NCI-H510A (cell line): ENCODE measurements at places on chromosomes 2 and 18.

DNA sequence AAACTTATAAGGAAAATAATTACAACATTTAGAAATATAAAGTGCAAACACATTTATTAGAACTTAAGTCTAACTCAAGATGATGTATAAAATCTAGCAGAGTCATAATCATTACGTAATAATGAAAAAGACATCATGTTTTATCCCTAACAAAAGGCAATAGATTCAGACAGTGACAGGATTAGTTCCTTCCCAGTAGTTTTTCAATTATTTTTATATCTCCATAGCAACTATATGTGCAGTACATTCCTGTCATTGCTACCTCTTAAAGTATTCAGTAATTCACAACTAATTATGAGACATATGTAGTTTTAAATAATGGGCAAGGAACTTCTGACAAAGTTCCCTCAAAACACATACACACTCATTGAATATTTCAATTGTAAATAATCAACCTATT lies 687.9 kb downstream of the CCDC85A start:
- no peak for DNase-seq

GRCh38 chr2:223735659-223736244 lies 101.6 kb downstream of the AP1S3 start:
- no peak for DNase-seq

- DNase-seq = no peak
Observed at GRCh38 chr2:156790343-156791037, 354.3 kb downstream of the GPD2 start.

GRCh38 chr2:61575447-61575859 lies 37.3 kb upstream of the XPO1 start:
- DNase-seq = no peak

DNA sequence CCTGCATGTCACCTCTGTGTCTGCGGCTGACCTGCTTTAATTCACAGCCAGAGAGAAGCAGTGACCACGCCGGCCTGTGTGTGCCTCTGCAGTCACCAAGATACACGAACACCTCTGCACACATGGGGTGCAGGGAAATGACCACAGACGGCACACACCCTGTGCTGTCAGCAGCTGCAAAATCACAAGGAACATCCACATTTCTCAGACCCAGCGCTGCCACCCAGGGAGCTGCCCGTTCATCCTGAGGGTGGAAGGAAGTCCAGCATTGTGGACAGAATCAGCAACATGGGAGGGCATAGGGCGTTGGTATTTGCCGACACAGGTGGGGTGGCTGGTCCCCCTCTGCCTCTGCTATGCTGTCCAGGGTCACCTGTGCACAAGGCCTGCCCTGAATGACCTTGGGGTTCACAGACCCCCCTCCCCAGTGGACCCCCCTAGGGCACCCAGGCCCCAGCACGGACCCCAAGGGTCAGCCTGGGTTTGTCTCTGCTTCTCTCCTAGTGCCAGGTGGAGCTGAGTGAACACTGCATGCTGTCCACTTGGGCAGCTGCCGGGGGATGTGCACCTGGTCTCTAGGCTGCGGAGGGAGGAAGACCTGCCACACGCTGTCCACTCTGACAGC lies 107.4 kb downstream of the PXDN start:
- no peak for DNase-seq

DNA sequence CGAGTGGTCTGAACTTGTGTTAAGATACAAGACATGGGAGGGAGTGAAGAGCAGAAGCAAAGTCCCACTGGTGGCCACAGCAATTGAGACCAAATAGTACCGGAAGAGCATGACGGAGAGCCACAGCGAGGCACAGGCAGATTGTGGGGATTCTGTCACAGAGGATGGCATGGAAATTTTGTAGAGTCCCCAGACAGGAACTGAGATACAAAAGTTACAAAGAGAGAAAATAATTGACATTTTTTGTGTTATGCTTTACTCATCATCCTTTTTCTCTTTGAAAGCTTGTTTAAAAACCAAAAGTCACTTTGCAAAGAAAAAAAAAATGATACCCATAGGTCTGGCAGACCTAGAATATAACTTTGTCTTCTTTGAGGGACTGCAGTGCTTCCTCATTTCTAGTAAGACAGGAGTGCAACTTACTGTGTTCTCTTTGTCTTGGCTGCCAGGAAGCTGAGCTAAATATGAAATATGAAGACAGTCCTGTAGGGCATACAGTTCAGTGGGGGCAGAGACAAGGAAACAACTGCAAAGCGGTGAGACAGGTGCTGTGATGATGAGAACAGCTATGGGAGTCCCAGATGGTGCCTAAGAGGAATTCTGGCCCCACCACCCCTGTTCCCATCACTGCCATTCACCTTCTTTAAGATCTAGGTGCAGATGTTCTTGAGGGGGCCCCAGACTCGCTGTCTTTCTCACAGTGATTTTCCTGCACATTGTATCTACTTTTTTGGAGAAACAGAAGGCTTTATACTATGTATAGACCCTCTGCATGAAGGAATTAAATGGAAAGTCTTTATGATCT lies 5.2 kb downstream of the ARHGAP25 start:
- no peak for DNase-seq

DNA sequence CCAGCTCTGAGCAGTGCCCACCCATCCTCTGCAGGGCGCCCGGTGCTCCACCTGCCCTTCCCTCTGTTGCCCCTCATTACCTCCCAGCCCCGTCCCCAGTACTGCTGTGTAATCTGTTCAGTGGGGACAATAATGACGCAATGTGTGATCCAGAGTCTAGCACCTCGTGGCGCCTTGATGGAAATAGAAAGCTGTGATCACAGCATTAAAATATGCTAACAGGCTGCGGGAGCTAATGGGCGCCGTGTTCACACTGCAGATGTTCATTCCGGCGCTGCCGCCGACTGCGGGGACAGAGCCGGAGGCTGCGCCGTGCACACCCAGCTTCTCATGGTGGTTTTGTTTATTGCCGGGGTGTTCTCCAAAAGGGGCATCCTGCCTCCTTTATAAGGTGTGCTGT lies 235.2 kb downstream of the LDLRAD4 start:
- no peak for DNase-seq

GRCh38 chr2:20225294-20226151 lies 593 bp upstream of the SDC1 start:
- DNase-seq = peak; percentile 81

DNA sequence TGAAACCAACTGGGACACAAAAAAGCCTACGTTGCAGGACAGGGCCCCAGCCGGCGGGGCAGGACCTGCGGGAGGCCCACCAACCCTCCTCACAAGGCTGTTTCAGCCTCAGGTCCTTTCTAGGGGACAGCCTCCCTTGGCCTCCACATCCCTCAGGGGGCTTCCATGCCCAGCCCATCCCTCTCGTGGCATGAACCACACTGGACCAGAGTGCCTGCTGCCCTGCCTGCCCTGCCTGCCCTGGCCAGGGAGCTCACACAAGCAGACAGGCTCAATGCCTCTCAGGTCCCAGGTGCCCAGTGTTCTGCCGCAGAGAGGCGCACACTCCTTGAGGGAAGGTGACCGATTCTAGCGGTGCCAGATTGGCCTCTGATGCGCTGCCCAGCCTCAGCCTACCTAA lies 57.4 kb downstream of the HDAC4 start:
- no peak for DNase-seq

DNA sequence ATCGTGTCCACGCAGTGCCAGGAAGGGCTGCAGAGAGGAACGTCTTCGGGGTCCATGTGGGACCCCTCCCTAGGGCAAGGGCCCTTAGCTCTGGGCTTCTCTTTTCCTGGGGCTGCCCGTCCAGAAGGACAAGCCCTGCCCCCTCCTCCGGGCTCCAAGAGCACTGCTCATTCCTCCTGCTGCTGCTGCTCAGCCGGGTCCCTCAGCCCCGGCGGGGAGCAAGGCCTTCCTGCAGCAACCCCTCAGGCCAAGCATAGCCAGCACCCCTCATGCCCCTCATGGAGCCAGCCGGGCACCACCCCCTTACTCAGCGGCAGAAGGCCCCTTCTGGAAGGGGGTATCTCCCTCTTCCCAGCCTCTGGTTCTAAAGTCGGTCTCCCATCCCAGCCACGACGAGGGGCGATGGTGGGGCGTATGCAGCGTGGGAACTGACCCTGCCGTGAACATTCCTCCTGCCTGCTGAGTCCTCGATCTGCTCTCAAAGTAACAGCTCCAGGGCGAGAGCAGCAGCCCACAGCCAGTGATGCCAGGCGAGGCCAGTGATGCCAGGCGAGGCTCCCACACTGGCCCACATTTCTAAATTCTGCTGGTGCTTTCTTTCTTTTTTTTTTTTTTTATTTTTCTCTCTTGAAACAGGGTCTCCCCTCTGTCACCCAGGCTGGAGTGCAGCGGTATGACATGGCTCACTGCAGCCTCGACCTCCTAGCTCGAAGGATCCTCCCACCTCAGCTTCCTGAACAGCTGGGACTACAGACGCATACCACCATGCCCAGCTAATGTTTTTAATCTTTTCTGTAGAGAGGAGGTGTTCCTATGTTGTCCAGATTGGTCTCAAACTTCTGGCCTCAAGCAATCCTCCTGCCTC lies 99.7 kb downstream of the HDAC4 start:
- DNase-seq = no peak

DNA sequence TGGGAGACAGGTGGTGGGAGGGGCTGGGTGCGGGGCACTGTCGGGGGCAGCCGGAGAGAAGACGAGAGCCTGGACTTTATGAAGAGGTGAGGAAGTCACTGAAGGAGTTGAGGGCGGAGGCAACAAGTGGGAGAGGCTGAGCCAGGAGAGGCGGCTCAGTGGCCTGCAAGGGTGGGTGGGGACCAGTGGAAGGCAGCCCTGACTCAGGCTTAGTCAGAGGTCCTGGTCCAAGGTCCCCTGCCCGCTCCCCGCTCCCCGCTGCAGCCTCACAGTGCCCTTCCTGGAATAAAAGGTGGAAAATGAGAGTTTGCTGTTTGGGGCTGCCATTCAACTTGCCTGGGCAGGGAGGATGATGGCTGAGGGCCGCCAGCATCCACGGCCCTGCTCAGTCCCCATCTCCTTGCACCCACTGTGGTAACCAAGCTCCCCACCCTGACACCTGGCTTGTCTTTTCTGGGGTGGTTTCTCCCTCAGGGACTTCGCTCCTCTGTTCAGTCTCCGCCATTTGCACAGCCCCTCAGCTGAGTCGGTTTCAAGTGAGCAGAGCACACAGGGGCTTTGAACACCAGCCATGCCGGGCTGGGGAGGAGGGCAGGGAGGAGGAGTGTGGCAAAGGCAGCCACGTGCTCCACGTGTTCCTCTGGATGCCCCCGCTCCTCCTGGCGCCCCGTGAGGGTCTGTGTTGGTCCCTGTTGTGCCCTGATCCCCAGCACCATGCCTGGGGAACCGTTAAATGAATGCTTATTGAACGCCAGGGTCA lies 13.7 kb upstream of the RALB start:
- DNase-seq = no peak

- no peak for DNase-seq
Observed at GRCh38 chr2:19859565-19859964, 42.2 kb downstream of the TTC32 start.

DNA sequence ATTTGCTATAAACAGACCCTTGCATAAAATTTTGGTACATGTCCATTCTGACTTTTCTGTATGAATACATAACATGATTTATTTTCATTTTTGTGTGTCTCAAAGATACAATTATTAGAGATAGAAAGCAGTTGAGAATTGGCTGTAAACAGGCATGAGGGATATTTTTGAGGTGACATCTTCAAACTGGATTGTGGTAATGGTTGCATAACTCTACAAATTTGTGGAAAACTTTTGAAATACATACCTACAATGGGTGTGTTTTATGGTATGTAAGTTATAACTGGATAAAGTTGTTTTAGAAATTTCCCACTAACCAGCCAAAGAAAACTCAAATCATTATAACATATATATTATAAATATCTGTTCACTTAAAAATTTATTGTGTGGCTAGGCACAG lies 39.6 kb downstream of the GREB1L start:
- DNase-seq = no peak

DNA sequence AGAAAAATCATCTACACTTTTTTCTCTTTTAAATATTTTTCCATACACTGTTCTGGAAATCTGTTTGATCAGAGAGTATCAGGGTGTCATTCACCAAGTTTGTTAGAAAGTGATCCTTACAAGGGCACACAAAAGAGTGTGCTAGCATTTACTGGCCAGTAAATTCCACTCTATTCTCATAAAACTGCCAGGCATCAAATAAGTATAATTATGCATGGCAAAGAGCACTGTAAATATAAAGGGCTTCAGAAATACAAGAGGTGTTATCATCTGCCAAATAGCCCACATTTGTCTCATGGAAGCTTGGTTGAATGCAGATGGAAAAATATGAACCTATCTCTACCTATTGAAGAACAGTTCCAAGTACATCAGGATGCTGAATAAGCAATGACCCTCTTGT lies 847.3 kb upstream of the ACVR2A start:
- no peak for DNase-seq

GRCh38 chr18:32362484-32362883 lies 108.2 kb downstream of the GAREM1 start:
- DNase-seq = no peak

DNA sequence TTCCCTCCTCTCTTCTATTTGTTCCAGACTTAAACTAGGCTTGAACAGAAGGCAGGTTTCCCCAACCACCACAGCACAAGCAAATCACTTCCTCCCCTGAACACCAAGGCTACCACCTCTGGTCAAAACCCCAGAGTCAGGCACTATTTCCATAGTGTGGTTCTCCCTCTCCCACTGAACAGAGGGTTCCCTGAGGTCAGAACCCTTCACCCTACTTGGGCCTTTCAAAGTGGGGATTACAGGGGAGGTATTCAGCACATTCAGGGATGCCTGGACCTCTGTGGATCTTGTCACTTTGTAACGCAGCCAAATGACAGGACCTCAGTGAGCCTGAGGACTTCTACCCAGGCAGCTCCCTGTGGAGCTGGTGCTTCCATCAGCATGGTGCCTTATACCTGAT lies 88.7 kb downstream of the TNS1 start:
- no peak for DNase-seq

DNA sequence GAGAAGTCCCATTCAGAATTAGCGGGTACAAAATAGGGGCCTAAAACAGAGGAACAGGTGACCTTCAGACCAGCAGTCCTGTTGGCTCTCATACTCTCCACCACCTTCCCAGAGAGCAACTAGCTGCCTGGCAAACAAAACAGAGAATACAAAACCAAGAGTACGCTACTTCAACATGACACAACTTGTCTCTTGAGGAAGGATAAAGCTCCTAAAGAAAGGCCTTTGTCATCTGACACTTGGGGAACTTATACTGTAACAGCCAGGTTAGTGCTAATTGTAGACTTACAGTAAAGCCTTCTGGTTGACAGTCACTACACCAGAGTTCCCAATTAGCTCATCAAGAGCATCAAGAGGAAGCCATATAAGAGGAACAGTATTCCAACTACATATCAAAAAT lies 282.1 kb upstream of the NT5C1B start:
- peak; percentile 70 for DNase-seq

DNA sequence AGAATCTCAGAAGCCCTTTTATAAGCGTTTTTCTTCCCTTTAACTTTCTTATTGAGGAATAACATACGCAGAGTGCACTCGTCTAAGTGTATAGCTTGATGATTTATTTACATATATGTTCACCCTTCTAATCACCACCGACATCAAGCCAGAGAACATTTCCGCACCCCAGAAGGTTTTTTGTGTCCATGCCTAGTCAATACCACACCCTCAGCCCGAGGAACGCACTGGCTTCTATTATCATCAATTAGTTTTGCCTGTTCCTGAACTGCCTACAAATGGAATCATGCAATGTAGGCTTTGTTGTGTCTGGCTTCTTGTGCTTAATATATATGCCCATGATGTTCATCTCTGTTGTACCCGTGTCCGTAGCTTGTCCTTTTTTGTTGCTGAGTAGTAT lies 27.7 kb downstream of the SDC1 start:
- no peak for DNase-seq

- DNase-seq = no peak
Observed at GRCh38 chr2:22887426-22887825, 497.6 kb upstream of the KLHL29 start.

- no peak for DNase-seq
Observed at GRCh38 chr2:61721382-61721781, 132.5 kb downstream of the FAM161A start.

GRCh38 chr2:46446871-46447568 lies 32.3 kb upstream of the TMEM247 start:
- DNase-seq = no peak
